ENCODE measurements at places on chromosomes 4 and X. TPM values are rescaled to one million over a fixed set of nuclear protein-coding genes. Genes with fewer than 3 reads are reported as not detected.

GRCh38 chr4:156962528-156962974 is 9.0 kb downstream of the PDGFC start:
- DNase-seq, result peak; percentile 40

The SHOX gene
- 0.08 TPM for total RNA-seq

The HEPH gene
- 161 TPM for total RNA-seq

- DNase-seq, result no peak
These were observed 669.2 kb upstream of the AADAT start for GRCh38 chr4:170758988-170759387.

- peak; percentile 42 for DNase-seq
These were observed 45.3 kb upstream of the PGRMC1 start for GRCh38 chrX:119190831-119191230.

- DNase-seq, result no peak
These were observed 139.3 kb upstream of the FRMPD4 start for GRCh38 chrX:11998944-11999343.

GRCh38 chr4:6272863-6273660 is 3.4 kb downstream of the WFS1 start:
- peak; percentile 63 for DNase-seq

GRCh38 chr4:11418610-11419009 is 10.1 kb downstream of the HS3ST1 start:
- DNase-seq, result no peak

The PPP1R2C gene
- total RNA-seq, result not detected

DNA sequence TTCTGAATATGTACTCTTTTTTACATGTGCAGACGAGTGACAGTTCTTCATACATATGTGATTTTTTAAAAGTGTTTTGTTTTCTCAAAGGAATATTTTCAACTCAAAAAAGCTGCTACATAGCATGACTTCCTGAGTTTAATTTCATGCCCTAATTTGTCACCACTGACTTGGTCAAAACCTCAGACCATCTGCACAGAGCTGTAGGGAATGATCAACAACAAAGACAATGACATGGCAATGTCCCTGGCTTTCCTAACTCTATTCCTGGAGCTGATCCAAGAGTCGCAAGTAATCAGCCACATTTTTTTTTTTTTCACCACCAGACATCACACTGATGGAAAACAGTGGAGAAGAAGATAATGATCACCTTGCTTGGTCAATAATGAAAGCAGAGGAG is 97.7 kb downstream of the TMA16 start:
- no peak for DNase-seq

- no peak for DNase-seq
These were observed 5.5 kb downstream of the SPRY1 start for GRCh38 chr4:123402121-123402465.

- no peak for DNase-seq
These were observed 54.7 kb downstream of the SLC9A6 start for GRCh38 chrX:136039968-136040367.

DNA sequence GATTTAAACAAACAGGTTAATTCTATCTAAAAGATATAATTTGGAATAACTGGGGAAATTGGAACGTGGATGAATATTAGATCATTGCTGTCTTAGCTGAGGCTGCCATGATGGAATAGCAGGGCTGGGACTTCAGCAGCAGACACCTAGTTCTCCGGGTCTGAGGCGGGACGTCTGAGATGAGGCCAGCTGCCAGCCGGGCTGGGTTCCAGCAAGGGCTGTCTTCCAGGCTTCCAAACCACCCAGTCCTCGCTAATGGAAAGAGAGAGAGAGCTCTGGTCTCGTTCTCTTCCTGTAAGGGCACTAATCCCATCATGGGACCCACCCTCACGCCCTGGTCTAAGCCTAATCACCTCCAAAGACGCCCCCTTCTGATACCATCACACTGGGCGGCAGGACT is 85.7 kb downstream of the ADRA2C start:
- DNase-seq, result no peak

DNA sequence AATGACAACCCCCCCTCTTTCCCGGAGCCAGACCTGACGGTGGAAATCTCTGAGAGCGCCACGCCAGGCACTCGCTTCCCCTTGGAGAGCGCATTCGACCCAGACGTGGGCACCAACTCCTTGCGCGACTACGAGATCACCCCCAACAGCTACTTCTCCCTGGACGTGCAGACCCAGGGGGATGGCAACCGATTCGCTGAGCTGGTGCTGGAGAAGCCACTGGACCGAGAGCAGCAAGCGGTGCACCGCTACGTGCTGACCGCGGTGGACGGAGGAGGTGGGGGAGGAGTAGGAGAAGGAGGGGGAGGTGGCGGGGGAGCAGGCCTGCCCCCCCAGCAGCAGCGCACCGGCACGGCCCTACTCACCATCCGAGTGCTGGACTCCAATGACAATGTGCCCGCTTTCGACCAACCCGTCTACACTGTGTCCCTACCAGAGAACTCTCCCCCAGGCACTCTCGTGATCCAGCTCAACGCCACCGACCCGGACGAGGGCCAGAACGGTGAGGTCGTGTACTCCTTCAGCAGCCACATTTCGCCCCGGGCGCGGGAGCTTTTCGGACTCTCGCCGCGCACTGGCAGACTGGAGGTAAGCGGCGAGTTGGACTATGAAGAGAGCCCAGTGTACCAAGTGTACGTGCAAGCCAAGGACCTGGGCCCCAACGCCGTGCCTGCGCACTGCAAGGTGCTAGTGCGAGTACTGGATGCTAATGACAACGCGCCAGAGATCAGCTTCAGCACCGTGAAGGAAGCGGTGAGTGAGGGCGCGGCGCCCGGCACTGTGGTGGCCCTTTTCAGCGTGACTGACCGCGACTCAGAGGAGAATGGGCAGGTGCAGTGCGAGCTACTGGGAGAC is 1.6 kb downstream of the PCDH10 start:
- DNase-seq, result peak; percentile 35

The CENPE gene
- total RNA-seq, result 6.3 TPM

- DNase-seq, result no peak
These were observed 25.5 kb downstream of the PRMT9 start for GRCh38 chr4:147658501-147658900.

- no peak for DNase-seq
These were observed 379.5 kb upstream of the GALNTL6 start for GRCh38 chr4:171433674-171434073.

The DIPK2B gene
- 0.44 TPM for total RNA-seq

The SLC10A6 gene
- total RNA-seq, result 0.24 TPM

GRCh38 chr4:29708473-29708872 is 1011.7 kb upstream of the PCDH7 start:
- DNase-seq, result peak; percentile 4

The ARHGAP36 gene
- total RNA-seq, result not detected

The TMEM31 gene
- total RNA-seq, result not detected

DNA sequence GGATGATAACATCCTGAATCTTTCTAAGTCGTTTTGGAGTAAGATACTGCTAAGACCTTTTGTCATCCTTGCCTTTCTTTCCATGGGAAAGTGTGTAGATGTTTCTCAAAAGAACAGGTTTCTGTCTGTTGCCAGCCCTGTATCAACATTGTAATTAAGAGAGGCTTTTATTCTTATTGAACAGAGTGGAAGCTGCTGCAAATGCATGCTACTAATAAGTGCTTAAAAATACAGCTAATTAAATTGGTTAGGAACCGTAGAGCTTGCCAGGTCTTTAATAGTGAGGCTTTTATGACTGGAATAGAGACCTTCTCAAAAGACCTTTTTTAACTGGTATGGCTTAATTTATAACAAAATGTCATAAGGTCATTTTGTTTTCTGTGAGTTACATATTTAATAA is 34.4 kb downstream of the INTU start:
- DNase-seq, result no peak

GRCh38 chrX:73847100-73847499 is 284.1 kb downstream of the CHIC1 start:
- DNase-seq, result no peak

- DNase-seq, result peak; percentile 43
These were observed 436.2 kb downstream of the FAT4 start for GRCh38 chr4:125750828-125751466.

The PCDH10 gene
- 22.7 TPM for total RNA-seq

DNA sequence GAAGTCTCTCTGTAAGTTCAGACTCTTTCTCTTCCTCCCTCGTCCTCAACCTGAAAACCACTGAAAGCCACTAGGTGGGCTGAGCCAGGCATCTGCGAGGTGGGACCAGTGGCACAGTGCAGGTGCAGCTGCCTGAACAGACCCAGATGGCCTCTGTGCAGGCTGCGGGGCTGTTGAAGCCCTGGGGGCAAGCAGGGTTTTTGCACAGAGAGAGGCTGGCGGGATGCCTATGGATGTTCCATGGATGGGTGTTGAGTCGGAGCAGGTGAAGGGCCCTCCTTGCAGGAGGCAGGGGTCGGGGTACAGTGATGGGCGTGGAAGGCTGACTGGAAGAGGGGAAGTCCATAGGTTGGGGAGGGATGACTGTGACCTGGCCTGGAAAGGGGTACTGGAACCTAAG is 350.2 kb upstream of the FAT1 start:
- no peak for DNase-seq

DNA sequence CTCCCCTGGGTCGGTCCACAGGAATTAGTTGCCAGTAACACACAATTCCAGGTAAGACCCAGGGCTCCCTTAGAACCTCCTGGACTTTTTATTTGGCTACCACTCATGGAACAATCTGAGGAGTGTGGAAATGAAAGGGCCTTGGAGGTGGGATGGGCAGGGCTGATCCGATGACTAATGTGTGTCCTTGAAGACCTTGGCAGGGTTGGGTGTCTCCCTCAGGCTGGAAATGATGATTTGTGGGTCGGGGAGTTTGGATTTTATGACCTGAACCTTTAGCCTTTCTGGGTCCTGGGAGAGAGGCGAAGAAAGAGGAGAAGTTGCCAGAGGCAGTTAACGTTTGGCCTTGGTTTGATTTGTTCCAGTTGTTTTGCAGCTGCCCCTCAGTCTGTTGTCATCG is 425.0 kb downstream of the MID1IP1 start:
- DNase-seq, result no peak

- peak; percentile 77 for DNase-seq
These were observed at the start of gene ZFX for GRCh38 chrX:24149351-24150050. Gene ZFX (plus strand): TSS chrX:24149729. CDS start chrX:24172743, 23,014 bp downstream.

DNA sequence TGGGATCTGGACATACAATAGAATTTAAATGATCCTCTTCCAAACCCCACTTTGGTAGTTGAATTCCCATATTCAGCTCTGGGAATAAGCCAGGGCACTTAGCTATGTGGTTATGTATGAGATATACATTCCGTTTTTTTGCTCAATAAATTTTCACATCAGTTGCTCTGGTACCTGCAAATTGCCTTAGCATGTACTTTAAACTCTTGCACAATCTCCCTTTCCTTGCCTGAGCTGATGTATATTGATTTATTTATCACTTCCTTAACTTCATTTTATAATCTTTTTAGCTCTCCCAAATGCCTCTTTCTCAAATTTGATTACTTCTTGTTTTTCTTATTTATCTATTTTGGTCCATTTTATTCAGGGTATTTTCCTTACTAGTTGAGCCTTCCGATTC is 90.1 kb upstream of the AGA start:
- no peak for DNase-seq

DNA sequence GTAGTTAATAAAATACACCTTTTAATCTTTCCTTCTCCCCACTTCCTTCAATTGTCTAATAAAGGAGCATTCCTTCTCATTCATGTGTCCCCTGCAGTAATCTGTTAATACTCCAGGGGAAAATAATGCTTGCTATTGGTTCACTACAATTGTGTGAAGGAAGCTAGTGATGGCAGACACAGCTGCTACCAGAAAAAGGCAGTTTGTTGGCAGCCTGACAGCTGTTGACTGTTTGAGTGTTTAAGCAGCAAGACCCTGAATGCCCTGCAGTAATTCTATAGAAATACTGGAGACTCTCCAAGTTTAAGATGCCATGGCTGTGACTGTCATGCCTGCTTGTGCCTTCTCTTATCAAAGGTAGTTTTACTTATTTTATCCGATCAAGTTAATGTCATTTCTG is 359.5 kb downstream of the C4orf33 start:
- DNase-seq, result no peak

- no peak for DNase-seq
These were observed 39.2 kb downstream of the ARHGAP24 start for GRCh38 chr4:85514117-85514516.

The RPS6KA3 gene
- 99.4 TPM for total RNA-seq

GRCh38 chr4:183636503-183636902 is 22.5 kb downstream of the RWDD4 start:
- DNase-seq, result peak; percentile 34

The GAGE12E gene
- total RNA-seq, result not detected

DNA sequence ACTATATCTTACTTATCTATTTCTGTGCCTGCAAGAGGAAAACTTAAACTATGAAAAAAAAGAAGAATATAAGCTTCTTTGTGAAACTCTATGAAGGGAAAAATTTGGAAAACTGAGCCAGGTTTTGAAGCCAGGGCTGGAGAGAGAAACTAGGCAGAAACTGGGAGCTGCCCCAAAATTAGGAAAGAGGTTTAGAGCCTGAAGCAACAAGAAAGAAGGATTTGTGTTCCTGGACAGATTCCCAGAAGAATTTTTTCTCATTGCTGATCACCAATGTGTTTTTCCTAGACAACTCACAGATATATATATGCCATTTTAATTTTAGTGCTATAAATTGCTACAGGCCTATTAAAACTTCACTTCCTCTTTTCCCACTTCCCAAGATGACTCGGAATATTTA is 245.0 kb upstream of the GEMIN8 start:
- DNase-seq, result no peak

DNA sequence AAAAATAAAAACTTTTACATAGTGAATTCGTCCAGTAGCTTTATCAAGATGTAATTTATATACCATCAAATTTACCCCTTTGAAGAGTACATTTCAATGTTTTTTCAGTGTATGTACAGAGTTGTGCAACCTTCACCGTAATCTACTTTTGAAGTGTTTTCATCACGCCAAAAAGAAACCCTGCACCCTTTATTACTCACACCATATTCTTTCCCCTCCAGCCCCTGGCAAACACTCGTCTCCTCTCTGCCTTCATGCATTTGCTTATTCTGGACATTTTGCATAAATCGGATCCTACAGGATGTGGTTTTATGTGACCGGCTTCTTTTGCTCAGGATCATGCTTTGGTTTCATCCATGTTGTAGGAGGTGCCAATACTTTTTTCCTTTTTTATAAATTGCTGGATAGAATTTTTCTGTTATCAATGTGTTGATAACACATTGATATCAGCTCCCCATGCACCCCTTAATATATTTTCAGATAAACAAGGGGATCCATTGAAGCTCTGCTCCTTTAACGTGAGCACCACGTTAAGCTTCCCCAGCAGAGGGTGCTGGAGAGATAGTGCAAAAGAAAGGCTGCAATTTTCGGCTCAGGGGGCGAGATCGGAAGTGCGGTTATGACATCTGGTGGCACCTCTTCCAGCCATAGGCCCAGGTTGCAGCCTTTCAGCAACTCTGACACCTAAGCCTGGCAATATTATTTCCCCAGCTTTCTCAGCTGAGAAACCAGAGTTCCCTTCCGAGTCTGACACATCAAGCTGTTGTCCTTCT is 100.1 kb upstream of the VCX3B start:
- peak; percentile 20 for DNase-seq

The GLUD2 gene
- 15.2 TPM for total RNA-seq

DNA sequence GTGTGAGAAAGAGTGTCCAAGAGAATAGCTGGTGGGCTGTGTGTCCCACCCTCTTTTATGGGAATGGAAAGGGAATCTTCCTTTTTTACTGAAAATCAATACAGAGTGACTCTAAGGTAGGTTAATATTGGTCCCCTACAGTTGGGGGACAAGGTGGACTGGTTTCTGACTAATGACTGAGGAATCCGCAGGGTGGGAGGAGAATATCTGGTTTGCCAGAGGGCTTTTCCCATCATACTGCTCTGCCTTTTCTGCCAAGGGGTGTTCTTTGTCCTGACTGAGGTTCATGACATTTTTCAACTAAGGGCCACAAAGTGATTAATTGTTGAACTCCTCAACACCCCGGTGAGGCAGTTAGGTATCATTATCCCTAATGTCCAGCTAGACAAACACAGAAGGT is 261.6 kb downstream of the SPATA18 start:
- DNase-seq, result no peak

Measured in hepatocyte (in vitro differentiated cells).